Cardiac fibroblast (primary cell): ENCODE measurements at places on chromosomes 2 and 18.

DNA sequence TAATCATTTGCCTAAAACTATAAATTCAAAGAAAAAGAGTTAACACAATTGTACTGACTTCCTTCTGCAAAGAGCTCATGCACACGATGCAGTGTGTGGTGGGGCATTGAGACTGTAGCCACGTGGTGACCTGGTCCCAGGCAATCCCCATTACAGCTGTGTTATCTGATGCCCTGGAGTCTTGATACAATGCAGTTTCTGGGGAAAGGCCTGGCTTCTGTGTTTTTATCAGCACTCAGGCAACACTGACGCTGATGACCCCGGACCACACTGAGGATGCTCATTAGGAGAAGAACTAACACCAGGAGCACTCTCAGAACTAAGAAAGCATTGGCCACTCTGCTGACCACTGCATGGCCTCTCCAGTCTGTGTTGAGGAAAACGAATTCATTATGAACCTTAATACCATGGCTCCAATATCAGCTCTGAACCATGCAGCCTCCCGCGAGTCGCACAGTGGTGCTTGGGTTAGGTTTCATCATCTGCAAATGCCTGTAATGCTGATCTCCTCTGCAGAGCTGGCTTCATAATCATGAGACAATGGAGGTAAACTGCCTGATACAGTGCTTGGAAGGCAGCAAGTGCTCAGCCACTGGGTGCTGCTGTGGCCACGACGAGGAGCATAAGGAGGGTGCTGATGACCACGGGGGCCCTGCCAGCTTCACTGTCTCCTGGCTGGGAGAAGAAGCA lies 218.5 kb downstream of the MYT1L start:
- DNase-seq = no peak

DNA sequence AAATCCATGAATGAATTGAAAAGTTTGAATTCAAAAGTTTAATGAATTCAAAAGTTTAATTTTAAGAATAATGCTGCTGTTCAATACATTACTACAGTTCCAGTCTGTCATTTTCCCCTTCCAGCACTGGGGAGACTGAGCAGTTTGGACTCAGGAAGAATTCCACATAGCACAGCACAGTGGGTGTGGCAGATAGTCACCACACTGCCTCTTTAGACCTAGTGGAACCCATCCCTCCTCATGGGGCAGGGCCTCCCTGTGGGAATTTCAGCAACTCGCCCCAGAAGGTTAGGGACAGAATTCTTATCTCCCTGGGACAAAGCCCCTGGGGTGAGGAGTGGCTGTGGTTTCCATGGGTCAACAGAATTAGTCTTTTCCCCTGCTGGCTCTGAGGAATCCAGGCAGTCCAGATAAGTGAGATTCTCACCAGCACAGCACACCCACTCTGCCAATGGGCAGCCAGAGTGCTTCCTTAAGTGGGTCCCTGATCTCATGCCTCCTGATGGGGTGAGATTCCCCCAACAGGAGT lies 442.0 kb upstream of the SYT4 start:
- DNase-seq = no peak

GRCh38 chr2:238027058-238027457 lies 33.7 kb upstream of the SCLY start:
- DNase-seq = no peak

DNA sequence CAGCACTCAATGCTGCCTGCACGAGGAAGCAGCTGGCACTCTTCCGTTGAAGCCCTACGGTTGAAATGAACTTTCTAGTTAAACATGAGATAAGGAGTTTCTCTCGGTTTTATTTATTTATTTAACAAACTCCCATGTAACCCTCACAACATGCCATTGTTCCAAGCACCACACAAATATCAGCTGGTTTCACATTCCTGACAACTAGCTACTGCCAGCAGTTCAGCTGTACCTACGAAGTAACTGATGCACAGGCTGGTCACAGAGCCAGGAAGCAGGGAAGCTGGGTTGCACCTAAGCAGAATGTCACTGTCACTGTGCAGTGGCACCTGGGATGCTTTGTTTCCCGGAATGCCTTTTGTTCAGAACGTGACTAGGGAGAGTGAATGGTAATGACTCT lies 18.1 kb downstream of the TIMM21 start:
- no peak for DNase-seq

DNA sequence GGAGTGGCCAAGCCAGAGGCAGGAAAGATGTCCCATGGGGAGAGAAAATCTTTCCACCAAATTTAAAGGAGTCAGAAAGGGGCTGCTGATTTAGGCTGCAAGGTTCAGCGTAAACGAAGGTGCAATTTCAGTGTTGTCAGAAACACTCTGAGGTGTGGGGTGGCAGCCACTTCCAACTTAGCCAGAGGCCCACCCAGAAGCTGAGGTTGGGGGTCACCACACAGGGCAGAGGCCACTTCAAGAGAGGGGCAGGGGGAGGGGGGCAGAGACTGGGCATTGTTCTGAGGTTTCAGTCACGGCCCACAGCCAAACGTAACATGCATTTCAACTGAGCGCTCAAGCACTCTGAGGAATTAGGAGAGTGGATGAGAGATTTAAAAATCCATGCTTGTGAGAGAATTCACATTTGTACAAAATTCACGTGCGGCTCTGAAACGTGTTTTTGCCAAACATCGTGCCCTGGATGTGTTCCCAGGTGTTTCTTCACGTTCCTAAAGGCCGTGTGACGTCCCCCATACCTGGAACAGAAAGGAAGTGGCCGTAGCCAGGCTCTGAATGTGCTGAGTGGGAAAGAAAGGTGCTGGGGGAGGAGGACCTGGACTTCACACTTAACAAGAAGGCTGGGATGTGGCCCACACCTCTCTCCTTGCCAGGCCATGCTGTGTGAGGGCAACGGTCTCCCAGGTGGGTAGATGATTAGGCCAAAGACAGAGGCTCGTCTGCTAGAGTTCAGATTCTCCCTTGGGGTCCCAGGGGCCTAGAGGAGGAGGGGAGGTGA lies 19.5 kb upstream of the BOK start:
- DNase-seq = no peak

- DNase-seq = no peak
Observed at GRCh38 chr2:20675701-20676352, 8.9 kb downstream of the GDF7 start.

GRCh38 chr18:48917579-48918517 lies 32.9 kb downstream of the SMAD7 start:
- no peak for DNase-seq

GRCh38 chr2:178635897-178636296 lies 155.6 kb downstream of the PLEKHA3 start:
- no peak for DNase-seq

- no peak for DNase-seq
Observed at GRCh38 chr2:237980751-237981150, 13.9 kb downstream of the UBE2F start.

DNA sequence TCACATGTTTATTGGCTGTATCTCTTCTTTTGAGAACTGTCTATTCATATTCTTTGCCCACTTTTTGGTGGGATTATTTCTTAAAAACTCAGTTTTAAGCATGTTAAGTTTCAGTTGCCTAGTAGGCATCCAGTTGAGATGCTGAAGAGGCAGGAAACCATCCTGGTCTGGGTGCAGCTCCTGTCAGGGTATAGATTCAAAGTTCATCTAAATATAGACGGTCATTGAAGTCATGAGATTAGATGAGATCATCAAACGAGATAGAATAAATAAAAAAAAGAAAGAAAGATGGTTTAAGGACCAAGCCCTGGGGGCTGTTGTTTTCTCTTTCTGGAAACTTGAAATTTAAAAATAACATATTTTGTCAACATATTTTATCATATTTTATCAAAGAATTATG lies 9.2 kb upstream of the DNAH7 start:
- DNase-seq = no peak

DNA sequence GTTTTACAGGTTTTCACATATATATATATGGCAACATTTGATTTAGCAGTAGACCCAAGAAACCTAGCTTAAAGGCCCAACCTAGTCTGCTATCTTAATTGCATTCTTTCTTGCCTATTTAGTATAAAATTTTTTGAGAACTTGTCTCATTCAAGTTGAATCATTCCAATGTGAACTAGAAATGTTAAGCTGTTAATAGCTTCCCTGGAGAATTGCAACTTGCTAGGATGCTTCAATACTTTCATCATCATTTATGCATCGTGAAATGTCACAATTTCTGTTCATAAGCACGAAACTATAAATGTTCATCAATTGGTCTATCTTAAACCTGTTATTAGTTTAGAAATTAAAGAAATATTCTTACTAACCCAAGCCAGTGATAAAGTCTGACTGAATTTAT lies 217.6 kb downstream of the BABAM2 start:
- peak; percentile 38 for DNase-seq

GRCh38 chr2:120436885-120437603 lies 91.1 kb downstream of the INHBB start:
- peak; percentile 41 for DNase-seq
